ENCODE measurements at places on chromosomes 7 and 10.

GRCh38 chr7:40200791-40201190 is 66.0 kb downstream of the SUGCT start:
- no peak overlapping the region for H3K27ac ChIP-seq
- no peaks in the 10 kb centered on the region for H3K27me3 ChIP-seq
- DNase-seq = no peak
- no peak overlapping the region for H3K4me3 ChIP-seq
- no peaks in the 10 kb centered on the region for H3K36me3 ChIP-seq

GRCh38 chr7:52656098-52656497 is 379.3 kb upstream of the POM121L12 start:
- no peak for DNase-seq
- H3K36me3 ChIP-seq = no peaks in the 10 kb centered on the region
- no peak overlapping the region for H3K27ac ChIP-seq

DNA sequence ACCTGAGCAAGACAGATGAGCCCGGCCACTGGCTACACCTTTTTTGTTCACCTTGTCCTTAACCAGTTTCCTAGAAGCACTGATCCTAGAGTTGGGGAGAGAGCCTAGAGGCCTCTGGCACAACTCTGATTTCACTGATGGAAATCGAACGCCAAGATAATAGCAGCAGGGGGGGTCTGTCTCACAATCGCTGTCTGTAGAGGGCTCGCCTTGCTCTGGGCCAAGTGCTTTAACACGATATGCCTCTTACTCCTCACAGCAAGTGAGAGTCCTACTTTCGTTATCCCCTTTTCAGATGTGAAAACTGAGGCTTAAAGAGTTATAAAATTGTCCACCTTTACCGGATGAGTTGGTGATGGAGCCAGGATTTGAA is 472 bp downstream of the RASSF4 start:
- no peaks in the 10 kb centered on the region for H3K36me3 ChIP-seq
- no peak for DNase-seq
- peak overlapping the region; percentile 77 for H3K4me3 ChIP-seq
- H3K4me1 ChIP-seq = peaks cover 14% of the 10 kb centered on the region

GRCh38 chr10:11319990-11320602 is 291.4 kb downstream of the USP6NL start:
- H3K4me3 ChIP-seq = no peak overlapping the region
- no peak overlapping the region for H3K27ac ChIP-seq
- H3K36me3 ChIP-seq = peaks cover 96% of the 10 kb centered on the region
- H3K27me3 ChIP-seq = no peaks in the 10 kb centered on the region
- H3K4me1 ChIP-seq = no peaks in the 10 kb centered on the region

DNA sequence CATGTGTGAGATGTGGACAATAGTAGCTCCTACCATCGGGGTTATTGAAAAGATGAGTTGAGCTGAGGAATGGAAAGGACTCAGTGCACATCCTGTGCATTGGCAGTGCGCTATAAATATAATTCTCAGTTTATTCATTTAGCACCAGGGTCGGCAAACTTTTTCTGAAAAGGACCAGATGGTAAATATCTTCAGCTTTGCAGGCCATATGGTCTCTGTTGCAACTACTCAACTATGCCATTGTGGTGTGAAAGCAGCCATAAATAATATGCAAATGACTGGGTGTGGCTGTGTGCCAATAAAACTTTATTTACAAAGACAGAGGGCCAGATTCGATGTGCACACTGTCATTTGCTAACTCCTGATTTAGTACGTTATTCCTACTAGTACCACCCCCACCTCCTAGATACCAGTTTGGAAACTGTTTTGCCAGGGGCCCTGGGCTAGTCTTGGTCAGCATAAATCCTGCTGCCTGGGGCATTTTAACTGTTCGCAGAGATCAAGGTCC is 422.9 kb upstream of the MKI67 start:
- no peaks in the 10 kb centered on the region for H3K27me3 ChIP-seq
- no peak overlapping the region for H3K27ac ChIP-seq
- no peak overlapping the region for H3K4me3 ChIP-seq
- no peaks in the 10 kb centered on the region for H3K36me3 ChIP-seq
- H3K4me1 ChIP-seq = no peaks in the 10 kb centered on the region

DNA sequence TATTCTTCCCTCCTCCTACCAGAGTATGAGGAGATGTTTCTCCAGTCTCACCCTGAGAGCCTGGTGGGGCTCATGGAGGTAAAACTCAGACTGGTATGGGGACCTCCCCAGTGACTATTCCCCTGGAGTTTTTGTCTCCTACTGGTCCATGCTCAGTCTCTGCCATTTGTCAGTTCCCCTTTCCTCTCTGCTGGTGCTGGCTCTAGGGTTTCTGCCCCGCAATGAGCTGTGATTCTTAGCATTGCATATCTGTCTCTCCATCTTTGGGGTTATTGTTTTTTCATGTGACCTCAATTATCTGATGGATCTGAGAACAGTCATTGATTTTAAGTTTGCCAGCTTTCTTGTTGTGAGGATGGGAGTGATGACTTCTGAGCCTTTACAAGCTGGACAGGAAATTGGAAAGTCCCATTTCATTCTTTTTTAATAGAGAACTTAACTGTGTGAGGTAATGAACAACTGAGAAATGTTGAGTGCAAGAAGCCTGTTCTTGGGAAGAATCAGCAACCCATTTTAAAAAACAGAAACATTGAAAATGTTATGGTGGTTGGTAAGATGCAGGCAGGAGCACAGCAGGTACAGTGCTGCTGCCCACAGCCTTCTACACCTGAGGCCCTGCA is 26.9 kb downstream of the NACAD start:
- no peak overlapping the region for H3K4me3 ChIP-seq
- H3K36me3 ChIP-seq = peaks cover 30% of the 10 kb centered on the region
- no peak overlapping the region for H3K27ac ChIP-seq
- no peak for DNase-seq
- H3K4me1 ChIP-seq = no peaks in the 10 kb centered on the region
- H3K27me3 ChIP-seq = no peaks in the 10 kb centered on the region

- no peaks in the 10 kb centered on the region for H3K36me3 ChIP-seq
- H3K27me3 ChIP-seq = no peaks in the 10 kb centered on the region
- H3K4me3 ChIP-seq = no peak overlapping the region
- H3K27ac ChIP-seq = no peak overlapping the region
- no peaks in the 10 kb centered on the region for H3K4me1 ChIP-seq
These were observed 338.5 kb downstream of the MDFIC start for GRCh38 chr7:115260381-115260780.

DNA sequence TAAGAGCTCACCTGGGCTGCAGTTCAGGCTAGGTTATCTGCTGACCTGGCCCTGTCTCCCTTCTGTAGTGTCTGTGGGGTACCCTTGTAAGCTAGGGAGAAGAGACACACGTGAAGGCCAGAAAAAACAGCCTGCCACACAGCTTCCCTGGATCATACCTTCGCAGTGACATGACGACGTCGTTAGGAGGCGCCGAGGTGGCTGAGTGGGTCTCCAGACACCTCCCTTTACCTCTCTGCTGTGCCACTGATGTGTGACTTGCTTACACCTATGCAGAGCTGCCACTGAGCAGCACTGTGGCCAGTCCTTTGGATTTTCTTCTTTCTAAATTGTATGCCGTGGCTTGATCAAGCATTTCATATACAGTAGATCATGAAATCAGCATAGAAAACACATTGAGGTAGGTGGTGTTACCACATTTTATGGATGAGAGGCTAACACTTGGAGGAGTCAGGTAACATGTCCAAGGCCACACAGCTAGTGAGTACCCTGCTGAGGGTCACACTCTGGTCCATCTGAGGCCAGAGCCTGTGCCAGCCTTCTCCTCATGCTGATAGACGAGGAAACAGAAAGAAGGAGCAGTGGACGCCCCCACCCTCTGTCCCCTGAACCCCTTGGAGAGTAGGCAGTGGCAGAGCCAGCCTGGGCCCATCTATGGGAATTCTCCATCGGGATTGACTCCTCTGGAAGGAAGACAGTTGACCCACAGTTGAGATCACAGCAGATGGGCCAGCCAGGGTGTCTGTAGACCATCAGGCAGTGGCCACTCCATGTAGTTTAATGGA is 23.1 kb downstream of the HTRA1 start:
- H3K27ac ChIP-seq = no peak overlapping the region
- H3K27me3 ChIP-seq = no peaks in the 10 kb centered on the region
- H3K4me3 ChIP-seq = no peak overlapping the region
- H3K4me1 ChIP-seq = no peaks in the 10 kb centered on the region

GRCh38 chr7:44201813-44202212 is 1.0 kb downstream of the YKT6 start:
- peak overlapping the region; percentile 98 for H3K4me3 ChIP-seq
- no peak for DNase-seq
- peaks cover 13% of the 10 kb centered on the region for H3K27me3 ChIP-seq
- H3K27ac ChIP-seq = no peak overlapping the region
- peaks cover 35% of the 10 kb centered on the region for H3K36me3 ChIP-seq

GRCh38 chr7:3000566-3000965 is 43.1 kb downstream of the CARD11 start:
- H3K27ac ChIP-seq = no peak overlapping the region
- H3K36me3 ChIP-seq = no peaks in the 10 kb centered on the region
- H3K27me3 ChIP-seq = no peaks in the 10 kb centered on the region
- H3K4me1 ChIP-seq = no peaks in the 10 kb centered on the region
- H3K4me3 ChIP-seq = no peak overlapping the region
- DNase-seq = no peak

- H3K4me3 ChIP-seq = no peak overlapping the region
- no peak for DNase-seq
- no peaks in the 10 kb centered on the region for H3K4me1 ChIP-seq
- H3K36me3 ChIP-seq = no peaks in the 10 kb centered on the region
These were observed 477.9 kb downstream of the PLXNA4 start for GRCh38 chr7:132098327-132098726.

GRCh38 chr7:103686763-103687162 is 240.8 kb upstream of the SLC26A5 start:
- no peaks in the 10 kb centered on the region for H3K27me3 ChIP-seq
- no peaks in the 10 kb centered on the region for H3K4me1 ChIP-seq
- DNase-seq = no peak
- no peak overlapping the region for H3K27ac ChIP-seq
- no peak overlapping the region for H3K4me3 ChIP-seq
- H3K36me3 ChIP-seq = no peaks in the 10 kb centered on the region

DNA sequence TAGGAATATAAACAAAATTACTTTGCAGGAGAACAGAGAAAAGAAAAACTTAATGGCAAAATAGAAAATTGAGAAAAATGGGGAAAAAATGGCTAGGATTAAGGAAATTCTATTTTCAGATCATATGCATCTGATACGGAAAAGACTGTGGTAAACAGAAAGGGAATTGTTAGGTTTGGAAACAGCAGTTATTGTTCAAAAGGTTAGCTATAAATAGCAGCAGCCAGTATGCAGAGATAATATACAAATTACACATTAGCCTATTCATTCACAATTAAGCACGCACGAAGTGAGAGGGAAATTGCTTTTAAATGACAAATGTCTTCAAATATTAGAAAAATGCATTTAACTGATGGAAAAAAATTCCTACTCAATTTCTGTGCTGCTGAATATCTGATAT is 224.1 kb upstream of the FAM3C start:
- no peak overlapping the region for H3K4me3 ChIP-seq
- H3K4me1 ChIP-seq = no peaks in the 10 kb centered on the region
- H3K36me3 ChIP-seq = no peaks in the 10 kb centered on the region
- H3K27me3 ChIP-seq = no peaks in the 10 kb centered on the region

- peak overlapping the region; percentile 94 for H3K4me3 ChIP-seq
- peak; percentile 68 for DNase-seq
- H3K27ac ChIP-seq = no peak overlapping the region
- H3K4me1 ChIP-seq = no peaks in the 10 kb centered on the region
- H3K27me3 ChIP-seq = peaks cover 22% of the 10 kb centered on the region
These were observed 822 bp downstream of the ZNF800 start for GRCh38 chr7:127391591-127392181.

GRCh38 chr7:135454060-135454459 is 55.8 kb downstream of the CNOT4 start:
- H3K27ac ChIP-seq = no peak overlapping the region
- no peak for DNase-seq
- H3K27me3 ChIP-seq = no peaks in the 10 kb centered on the region
- H3K4me1 ChIP-seq = no peaks in the 10 kb centered on the region
- no peak overlapping the region for H3K4me3 ChIP-seq

GRCh38 chr7:95396136-95397032 is at the start of gene PON3:
TSS of gene PON3 (minus strand) at chr7:95396375. CDS start at chr7:95396350, 25 bp downstream.
- H3K27ac ChIP-seq = no peak within 1 kb of the TSS
- H3K36me3 ChIP-seq = no peaks in the 10 kb centered on the region
- peak; percentile 65 for DNase-seq
- H3K27me3 ChIP-seq = no peaks in the 10 kb centered on the region

DNA sequence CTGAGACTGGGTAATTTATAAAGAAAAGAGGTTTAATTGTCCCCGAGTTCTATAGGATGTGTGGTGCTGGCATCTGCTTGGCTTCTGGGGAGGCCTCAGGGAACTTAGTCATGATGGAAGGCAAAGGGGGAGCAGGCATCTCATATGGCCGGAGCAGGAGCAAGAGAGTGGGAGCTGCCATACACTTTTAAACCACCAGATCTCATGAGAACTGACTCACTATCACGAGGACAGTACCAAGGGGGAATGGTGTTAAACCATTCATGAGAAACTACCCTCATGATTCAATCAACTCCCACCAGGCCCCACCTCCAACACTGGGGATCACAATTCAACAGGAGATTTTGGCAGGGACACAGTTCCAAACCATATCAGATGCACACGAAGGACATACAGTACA is 199.9 kb upstream of the DPP6 start:
- no peak for DNase-seq
- H3K27ac ChIP-seq = no peak overlapping the region
- no peak overlapping the region for H3K4me3 ChIP-seq
- H3K27me3 ChIP-seq = no peaks in the 10 kb centered on the region

DNA sequence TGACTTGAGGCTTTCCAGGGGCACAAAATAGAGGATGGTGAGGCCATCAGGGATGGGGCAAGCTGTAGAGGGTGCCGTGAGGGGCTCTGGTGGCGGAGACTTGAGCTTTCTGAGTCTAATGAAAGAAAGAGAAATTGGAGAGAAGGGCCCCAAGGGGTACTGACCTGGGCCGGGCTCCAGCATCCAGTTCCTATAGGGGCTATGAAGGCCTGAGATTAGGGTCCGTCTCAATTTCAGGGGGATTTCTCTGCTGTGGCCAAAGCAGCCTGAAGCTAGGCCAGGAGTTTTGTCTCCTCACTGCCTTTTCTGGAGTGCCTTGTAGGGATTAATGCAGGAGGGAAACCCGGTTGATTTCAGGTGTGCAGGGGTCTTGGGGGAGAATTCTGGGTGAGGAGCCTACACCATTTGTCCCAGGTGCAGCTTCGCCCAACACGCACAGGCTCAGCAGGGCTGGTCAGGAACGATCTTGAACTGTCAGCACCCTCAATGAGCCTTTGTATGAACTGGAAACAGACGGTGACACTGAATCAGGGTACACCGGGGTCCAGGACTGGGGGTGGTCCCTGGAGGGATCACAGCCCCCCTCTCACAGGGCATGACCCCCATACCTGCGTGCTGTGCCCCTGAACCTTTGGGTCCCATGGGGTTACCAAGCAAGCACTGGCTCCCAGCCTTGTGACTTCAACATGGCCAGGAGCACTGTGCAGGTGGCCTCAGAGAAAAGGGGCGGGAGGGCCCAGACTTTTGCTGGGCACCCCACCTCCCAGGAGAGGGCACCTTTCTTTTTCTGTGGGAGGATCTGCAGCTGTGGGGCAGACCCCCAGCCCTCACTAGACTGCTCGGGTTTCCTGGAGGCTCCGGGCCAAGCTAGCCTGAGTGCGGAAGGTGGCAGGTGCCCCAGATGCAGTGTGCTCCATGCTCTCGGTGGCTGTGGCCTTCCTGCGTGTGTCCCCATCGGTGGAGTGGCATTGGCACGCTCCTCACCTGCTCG is 122.9 kb upstream of the RET start:
- no peak overlapping the region for H3K27ac ChIP-seq
- H3K27me3 ChIP-seq = no peaks in the 10 kb centered on the region
- H3K4me1 ChIP-seq = peaks cover 3% of the 10 kb centered on the region
- no peak for DNase-seq
- H3K4me3 ChIP-seq = no peak overlapping the region
- H3K36me3 ChIP-seq = no peaks in the 10 kb centered on the region
